ENCODE measurements at places on chromosomes 3 and 15.

- peak; percentile 56 for DNase-seq
- H3K27me3 ChIP-seq: no peaks in the 10 kb centered on the region
- no peak overlapping the region for H3K27ac ChIP-seq
- no peak overlapping the region for H3K4me3 ChIP-seq
These were observed 311.4 kb downstream of the TBC1D5 start for GRCh38 chr3:17431004-17431403.

GRCh38 chr3:73352841-73353645 is 271.7 kb downstream of the PDZRN3 start:
- no peak overlapping the region for H3K27ac ChIP-seq
- no peaks in the 10 kb centered on the region for H3K36me3 ChIP-seq
- peaks cover 34% of the 10 kb centered on the region for H3K27me3 ChIP-seq
- no peak overlapping the region for H3K4me3 ChIP-seq
- H3K4me1 ChIP-seq: peaks cover 7% of the 10 kb centered on the region

DNA sequence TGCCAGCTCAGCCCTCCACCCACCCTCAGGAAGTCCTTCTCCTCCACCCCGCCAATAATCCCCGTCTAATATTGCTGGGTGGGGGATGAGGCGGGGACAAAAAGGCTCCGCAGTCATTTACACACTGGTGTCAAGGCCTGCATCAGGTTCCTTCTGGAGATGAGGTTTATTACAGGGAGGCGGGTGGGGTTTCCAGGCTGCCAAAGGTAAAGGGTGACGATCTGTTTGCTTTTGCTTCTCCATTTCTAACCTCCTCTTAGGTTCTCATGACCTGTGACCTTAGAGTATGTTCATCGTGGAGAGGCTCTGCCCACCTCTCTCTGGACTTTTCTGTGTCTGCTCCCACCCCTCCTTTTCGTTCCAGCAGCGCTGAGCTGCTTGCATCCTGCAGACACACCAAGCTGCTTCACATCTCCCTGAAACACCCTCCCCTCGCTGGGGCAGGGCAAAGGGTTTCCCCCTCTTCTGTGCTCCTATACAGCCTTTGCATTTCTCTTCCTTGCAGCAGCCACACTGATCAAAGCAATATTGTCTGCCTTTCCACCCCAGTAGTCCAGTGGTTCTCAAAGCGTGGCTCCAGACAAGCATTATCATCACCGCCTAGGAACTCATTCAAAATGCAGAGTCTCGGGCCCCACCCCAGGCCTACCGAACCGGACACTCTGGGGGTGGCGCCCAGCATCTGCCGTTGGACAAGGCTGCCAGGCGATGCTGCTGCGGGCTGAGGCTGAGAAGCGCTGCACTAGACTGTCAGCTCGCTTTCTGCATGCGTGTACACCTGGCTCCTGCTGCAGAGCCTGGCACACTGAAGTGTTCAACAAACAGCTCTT is 26.6 kb downstream of the CA12 start:
- H3K27me3 ChIP-seq: no peaks in the 10 kb centered on the region
- no peaks in the 10 kb centered on the region for H3K4me1 ChIP-seq
- H3K27ac ChIP-seq: no peak overlapping the region
- no peak overlapping the region for H3K4me3 ChIP-seq
- H3K36me3 ChIP-seq: no peaks in the 10 kb centered on the region

DNA sequence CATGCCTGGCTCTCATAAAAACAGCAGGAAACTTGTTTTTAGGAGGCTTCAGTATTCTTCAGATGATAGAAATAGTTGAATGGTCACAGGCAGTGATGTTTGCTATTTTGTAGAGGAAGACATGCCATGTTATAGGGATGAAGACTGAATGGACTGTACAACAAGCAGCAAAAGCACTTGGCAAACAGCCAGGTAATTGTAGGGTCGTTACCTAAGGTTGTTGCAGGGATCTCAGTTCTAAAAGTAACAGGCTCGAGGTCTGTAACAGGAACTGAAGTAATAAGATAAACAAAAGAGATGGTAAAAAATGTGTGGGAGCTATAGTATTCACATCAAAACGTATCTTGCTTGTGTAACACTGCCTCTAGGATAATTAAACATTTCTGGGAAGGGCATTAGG is 116.3 kb downstream of the TFG start:
- no peak overlapping the region for H3K4me3 ChIP-seq
- H3K27me3 ChIP-seq: no peaks in the 10 kb centered on the region
- no peaks in the 10 kb centered on the region for H3K4me1 ChIP-seq
- H3K36me3 ChIP-seq: no peaks in the 10 kb centered on the region
- no peak overlapping the region for H3K27ac ChIP-seq
- no peak for DNase-seq

GRCh38 chr3:143644370-143645089 is 203.7 kb downstream of the SLC9A9 start:
- H3K27ac ChIP-seq: no peak overlapping the region
- H3K27me3 ChIP-seq: no peaks in the 10 kb centered on the region
- H3K36me3 ChIP-seq: no peaks in the 10 kb centered on the region
- peak; percentile 87 for DNase-seq
- H3K4me1 ChIP-seq: no peaks in the 10 kb centered on the region

GRCh38 chr3:175192536-175192935 is 333.4 kb downstream of the NAALADL2 start:
- H3K36me3 ChIP-seq: no peaks in the 10 kb centered on the region
- H3K4me1 ChIP-seq: peaks cover 22% of the 10 kb centered on the region
- DNase-seq: peak; percentile 45
- no peaks in the 10 kb centered on the region for H3K27me3 ChIP-seq

DNA sequence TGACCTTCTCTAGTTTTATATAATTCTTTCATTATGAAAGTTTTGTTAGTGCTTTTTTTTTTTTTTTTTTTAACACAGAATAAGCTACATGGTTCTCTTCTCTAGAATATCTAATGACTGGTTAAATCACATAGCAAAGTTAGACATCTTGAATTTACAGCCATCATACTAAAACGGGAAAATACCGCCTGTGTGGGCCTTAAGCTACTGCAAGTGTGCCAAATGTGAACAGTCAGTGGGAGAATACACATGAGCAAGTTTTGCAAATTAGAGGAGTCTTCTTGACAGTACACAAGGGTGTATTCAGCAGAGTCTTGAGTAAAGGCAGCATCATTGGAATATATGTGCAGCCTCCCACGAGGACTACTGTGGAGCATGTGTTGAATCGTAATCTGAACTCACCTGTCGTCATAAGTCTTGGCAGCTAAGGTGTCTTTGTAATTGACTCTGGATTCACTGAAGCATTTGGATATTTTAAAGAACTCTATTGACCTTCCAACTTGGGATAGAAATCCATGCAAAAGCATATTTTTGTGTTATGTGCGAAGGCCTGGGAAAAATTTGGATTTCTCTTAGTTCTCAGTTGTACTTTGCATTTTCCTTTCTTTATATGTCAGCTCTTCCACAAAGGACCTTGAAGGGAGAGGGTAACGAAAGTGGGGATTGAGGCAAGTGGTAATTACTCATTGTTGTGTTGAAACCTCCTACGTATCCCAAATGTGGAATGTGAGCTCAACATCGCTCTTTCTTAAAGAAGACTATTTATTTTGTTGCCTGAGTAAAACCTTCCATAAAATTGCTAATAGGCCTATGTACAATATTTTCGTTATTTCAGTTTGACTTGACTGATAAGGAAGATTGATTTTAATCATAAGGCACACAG is 117.4 kb downstream of the ATG7 start:
- DNase-seq: peak; percentile 54
- H3K4me1 ChIP-seq: peaks cover 20% of the 10 kb centered on the region
- no peaks in the 10 kb centered on the region for H3K27me3 ChIP-seq
- H3K27ac ChIP-seq: peak overlapping the region; percentile 9

DNA sequence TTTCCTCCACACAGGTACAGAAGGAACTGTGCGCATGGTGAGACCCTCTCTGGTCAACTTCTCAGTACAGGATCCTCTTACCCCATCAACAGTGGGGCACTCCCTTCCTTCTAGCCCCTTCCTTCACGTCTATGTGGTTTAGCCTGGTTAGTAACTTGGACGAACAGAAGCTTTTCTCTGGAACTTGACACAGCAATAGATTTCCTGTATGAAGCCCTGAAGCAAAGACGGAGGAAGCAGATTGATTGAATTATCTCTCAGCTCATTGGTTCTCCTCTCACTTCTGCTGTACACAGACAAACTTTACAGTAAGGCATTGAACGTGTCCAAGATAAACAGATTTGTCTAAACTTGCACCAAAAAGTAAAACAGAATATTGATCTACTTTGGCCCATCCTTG is at the start of gene CD200R1:
CD200R1 (minus strand) TSS at position 210 of the 400 bp plus-strand sequence. CDS start 246 bp downstream, outside the sequence.
- H3K4me1 ChIP-seq: no peaks in the 10 kb centered on the region
- H3K27me3 ChIP-seq: no peaks in the 10 kb centered on the region
- H3K4me3 ChIP-seq: no peak within 1 kb of the TSS

DNA sequence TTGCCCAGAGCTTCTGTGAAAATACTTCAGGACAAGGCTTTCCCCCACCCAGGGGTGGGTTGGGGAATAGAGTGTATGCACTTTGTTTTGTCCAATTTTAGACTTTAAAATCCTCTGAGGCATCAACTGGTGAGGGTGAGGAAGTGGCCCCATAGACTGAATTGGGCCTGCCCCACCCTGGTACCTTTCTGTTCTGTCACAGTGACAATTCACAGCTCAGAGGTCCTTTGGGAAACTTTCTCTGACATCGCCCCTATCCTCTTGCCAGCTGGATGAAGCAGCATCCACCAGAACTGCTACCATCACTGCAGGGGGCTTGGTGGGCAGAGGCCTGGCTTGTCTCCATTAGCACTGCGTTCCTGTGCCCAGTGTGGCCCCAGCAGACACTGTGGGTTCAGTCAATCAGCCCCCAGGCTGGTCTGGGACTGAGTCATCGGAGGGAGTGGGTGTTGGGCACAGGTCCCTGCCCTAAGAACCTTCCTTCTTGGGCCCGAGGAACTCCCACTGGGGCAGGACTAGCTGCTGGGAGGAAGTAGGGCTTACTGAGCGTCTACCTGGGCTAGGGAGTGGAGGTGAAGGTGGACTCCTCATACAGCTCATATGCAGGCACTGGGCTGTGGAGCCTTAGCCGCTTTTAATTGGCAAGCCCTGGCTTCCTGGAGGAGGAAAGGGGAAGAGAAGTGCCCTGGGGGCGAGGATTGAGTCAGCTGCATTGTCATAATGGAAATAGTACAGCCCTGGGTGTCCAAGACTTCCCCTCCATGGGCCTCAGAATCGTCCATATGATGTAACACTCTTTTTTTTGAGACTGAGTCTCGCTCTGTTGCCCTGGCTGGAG is 1.5 kb upstream of the PPM1M start:
- peak overlapping the region; percentile 49 for H3K27ac ChIP-seq
- no peaks in the 10 kb centered on the region for H3K27me3 ChIP-seq
- peaks cover 30% of the 10 kb centered on the region for H3K4me1 ChIP-seq
- H3K4me3 ChIP-seq: no peak overlapping the region
- H3K36me3 ChIP-seq: no peaks in the 10 kb centered on the region

- H3K36me3 ChIP-seq: no peaks in the 10 kb centered on the region
- no peaks in the 10 kb centered on the region for H3K4me1 ChIP-seq
- no peak overlapping the region for H3K4me3 ChIP-seq
- no peak overlapping the region for H3K27ac ChIP-seq
- H3K27me3 ChIP-seq: peaks cover 8% of the 10 kb centered on the region
- no peak for DNase-seq
These were observed 62.5 kb upstream of the FOXB1 start for GRCh38 chr15:59941612-59942011.
